Astrocyte of the hippocampus (primary cell): ENCODE measurements at places on chromosomes 7 and 10.
A peak's percentile ranks its signal among the peaks of the same experiment; 100 is the strongest.

DNA sequence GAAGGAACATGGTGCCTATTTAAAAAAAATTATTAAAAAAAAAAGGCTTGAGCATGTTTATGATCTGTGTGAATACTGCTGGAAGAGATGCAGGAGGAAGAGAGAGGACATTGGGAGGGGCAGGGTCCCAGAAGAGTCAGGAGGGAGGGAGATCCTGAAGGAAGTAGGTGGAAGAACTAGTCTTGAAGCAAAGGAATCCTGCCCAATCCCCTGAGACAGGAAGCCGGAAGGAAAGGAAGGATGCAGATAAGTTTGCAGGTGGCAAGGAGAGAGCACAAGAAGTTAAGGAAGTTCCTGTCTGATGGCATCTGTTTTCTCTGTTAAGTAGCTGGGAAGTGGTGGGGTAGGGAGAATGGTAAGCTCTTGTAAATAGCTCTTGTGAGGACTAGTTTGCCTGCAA is 318.5 kb downstream of the DOCK4 start:
- DNase-seq, result no peak

DNA sequence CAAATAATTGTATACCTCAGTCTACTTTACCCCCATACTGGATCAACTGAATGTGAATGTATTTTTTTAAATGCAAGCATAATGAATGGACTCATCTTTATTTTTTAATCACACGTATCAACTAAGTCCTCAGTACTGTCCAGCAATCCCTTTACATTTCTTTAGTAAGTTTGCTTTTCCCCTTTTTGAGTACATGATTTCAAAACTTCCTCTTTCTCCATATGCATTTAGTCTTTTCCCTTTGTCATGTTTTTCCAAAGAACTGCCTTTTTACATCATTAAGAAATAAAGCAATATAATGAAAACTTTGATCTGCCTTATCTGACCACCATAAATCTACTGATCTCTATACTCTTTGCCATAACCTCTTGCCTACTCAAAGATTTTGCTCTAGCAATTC is 182.5 kb upstream of the AKR1E2 start:
- DNase-seq, result no peak

DNA sequence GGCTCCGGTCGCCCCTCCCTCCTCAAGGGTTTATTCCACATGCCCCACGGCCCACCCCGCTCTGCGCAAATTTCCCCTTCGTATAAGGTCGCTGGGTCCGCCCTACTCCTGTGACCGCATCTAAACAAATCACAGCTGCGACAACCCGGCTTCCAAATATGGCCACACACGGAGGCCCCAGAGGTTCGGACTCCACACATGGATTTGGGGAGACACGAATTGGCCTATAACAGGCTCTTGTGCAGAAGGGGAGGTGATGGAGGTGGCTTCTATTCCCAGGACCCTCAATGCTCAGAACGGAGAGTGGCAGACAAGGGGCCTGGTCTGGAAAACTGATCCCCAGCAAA is 90.1 kb downstream of the FOXL3 start:
- no peak for DNase-seq

- DNase-seq, result no peak
Measured at GRCh38 chr10:100621360-100622205, 85.8 kb downstream of the HIF1AN start.

- DNase-seq, result no peak
Measured at GRCh38 chr7:128402356-128402755, 7.4 kb downstream of the IMPDH1 start.

GRCh38 chr7:131724776-131725345 is 168.4 kb upstream of the PODXL start:
- DNase-seq, result no peak

DNA sequence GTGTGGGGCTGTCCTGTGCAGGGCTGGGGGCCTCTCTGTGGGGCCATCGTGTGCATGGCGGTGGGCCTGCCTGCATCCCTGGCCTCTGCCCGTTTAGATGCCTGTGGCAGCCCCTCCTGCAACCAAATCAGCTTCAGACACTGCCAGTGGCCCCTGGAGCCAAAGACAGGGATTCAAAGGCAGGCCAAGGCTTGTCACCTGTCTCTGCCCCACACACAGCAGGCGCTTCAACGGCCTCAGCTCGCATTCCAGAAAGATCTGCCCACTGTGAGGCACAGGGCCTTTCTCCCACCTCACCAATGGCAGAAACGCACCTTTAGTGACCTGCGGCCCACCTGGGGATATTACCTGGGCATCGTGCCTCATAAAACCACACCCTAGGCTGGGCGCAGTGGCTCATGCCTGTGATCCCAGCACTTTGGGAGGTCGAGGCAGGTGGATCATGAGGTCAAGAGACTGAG is 46.0 kb downstream of the INSIG1 start:
- no peak for DNase-seq

- DNase-seq, result no peak
Measured at GRCh38 chr7:1364068-1364905, 95.0 kb downstream of the MICALL2 start.

- DNase-seq, result peak; percentile 83
Measured at GRCh38 chr10:25725917-25726716, 207.9 kb upstream of the MYO3A start.

DNA sequence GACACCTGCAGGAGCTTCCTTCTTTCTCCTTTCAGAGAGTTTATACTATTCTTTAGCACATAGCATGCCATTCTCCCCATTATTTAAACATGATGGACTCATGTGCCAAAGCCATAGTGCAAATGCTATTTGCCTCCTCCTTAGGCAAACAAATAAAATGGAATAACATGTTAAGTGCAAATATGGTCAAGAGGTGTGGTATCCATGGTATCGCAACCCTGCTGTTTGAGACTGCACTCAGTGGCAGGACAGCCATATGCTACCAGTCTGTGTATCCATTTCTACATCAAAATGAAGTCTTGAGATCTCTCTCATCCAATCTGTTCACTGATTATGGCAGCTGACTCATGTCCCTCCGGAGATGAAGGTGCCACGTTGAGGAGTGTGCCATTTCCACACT is 22.8 kb downstream of the HEPACAM2 start:
- DNase-seq, result no peak

GRCh38 chr10:60508831-60509230 is 119.2 kb upstream of the ANK3 start:
- peak; percentile 38 for DNase-seq

DNA sequence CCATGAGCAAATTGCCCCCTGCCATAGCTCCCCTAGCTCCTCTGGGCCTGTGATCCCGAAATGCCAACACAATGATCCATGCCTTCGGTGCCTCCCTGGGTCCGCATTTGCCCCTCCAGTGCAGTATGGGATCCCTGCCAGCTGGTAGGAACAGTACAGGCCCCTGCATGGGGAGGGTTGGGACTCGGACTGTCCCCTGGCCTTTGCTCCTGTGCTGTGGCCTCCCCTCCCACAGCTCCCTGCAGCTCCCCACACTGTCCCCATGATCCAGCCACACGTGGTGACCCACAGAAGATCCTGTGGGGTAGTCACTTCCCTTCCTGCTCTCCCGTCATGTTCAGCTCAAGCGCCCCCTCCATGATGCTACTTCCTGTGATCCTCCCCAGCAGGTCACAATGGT is 140.3 kb downstream of the MAPK8 start:
- no peak for DNase-seq

DNA sequence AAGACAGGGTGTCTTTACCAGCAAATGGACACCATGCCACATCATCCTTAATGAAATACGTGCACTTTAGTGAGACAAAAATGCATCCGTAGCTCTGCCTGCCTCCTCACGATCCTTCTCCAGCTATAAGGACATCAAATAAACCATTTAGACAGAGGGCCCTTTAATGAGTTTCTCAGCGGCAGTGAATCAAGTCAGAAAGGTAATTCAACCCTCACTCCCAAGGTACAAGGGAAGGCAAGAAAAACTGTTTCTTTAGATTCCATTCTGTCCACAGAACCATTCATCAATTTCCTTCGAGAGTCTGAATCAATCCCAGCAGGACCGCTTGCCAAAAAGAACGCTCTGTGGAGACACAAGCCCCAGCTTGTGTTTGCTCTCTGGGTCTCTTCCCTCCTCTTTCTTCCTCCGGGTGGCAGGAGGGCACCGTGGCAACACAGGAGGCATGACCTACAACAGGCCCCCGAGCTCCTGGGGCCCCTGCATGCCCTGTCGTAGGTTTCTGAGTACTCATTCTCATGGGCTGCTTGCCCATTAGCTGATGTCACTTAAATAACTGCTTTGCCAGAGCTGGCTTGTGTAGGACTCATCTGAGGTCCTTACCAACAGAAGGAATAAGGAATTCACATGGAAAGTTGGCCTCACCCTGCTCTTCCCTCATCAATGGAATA is 297.8 kb upstream of the PRKCQ start:
- DNase-seq, result peak; percentile 60

DNA sequence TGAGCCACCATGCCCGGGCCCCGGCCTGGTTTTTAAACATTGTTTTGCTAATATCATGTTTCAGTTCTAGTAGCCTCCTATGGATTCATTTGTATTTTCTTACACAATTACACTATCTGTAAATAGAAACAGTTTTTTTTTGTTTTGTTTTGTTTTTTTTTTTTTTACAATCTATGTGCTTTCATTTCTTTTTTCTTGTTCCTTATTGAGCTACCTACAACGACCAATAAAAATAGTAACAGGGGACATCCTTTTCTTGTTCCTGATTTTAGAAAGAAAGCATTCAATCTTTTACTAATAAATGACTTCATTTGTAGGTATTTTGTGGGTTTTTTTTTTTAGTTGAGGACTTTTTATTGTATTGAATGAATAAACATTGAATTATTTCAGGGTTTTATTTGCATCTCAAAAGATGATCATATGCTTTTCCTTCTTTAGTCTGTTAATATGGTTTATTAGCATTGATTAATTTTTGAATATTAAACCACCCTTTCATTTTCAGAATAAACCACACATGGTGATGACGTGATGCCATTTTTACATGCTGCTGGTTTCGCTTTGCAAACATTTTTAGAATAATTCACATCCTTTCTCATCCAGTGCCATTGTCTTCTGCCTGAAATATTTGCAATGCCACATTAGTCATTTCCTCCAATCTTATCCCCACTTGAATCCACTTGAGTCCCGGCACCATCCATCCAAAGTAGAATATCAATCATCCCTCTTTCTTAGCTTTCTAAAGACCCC is 18.1 kb upstream of the AKR1E2 start:
- DNase-seq, result peak; percentile 86

DNA sequence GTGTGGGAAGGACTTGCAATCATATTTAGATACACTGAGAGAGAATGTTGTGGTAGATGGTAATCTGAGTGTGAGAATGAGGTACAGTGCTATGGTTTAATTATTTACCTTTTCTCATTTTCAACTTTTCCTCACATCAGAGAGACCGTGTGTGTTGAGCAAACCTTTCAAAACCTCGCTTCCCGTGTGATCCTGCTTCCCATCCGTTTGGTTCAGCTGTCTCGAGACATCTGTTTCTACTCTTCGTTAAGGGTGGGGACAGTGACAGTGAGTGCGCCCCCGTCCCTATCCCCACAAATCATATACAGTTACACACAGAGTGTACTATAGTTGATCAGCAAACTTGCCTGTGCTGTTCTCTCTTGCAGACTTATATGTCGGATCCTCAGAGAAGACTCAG is 33.0 kb upstream of the NOBOX start:
- no peak for DNase-seq

GRCh38 chr7:130959743-130960207 is 225.8 kb upstream of the KLF14 start:
- peak; percentile 91 for DNase-seq

DNA sequence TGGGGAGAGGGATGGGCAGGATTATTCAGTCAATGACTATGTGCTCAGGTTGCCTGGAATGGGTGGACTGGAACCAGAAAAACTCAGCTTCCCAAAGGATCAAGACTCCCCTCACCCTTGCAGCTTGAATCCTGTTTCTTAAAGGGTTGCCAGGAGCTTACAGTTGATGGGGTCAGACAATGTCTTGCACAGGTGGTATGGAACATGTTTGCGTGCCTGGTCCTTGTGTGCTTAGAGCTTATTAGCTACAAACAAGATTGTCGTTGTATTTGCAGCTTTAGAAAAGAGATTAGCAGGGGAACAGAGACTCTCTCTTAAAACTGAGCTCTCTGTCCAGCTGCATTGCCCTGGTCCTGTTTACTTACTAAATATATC is 56.9 kb downstream of the PRR15 start:
- no peak for DNase-seq

GRCh38 chr7:15567652-15568051 is 5.8 kb upstream of the AGMO start:
- DNase-seq, result peak; percentile 9

DNA sequence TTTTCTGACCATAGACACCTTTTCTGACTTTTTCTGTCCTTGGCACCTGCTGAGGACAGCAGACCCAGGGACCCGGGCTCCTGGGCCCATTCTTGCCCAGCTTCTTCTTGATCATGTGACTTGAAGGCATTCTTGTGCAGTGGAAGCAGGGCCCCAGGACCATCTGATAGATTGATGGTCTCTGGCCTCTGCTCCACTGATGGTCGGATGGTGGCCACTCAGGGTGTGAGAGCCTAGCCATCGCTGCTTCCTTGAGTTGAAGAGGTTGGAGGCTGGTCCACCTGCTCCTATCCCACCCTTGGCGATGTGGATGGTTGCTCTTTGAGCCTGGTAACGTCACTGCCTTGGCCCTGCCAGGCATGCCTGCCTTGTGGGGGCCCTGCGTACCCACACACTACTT is 37.8 kb upstream of the ZNF716 start:
- DNase-seq, result no peak

DNA sequence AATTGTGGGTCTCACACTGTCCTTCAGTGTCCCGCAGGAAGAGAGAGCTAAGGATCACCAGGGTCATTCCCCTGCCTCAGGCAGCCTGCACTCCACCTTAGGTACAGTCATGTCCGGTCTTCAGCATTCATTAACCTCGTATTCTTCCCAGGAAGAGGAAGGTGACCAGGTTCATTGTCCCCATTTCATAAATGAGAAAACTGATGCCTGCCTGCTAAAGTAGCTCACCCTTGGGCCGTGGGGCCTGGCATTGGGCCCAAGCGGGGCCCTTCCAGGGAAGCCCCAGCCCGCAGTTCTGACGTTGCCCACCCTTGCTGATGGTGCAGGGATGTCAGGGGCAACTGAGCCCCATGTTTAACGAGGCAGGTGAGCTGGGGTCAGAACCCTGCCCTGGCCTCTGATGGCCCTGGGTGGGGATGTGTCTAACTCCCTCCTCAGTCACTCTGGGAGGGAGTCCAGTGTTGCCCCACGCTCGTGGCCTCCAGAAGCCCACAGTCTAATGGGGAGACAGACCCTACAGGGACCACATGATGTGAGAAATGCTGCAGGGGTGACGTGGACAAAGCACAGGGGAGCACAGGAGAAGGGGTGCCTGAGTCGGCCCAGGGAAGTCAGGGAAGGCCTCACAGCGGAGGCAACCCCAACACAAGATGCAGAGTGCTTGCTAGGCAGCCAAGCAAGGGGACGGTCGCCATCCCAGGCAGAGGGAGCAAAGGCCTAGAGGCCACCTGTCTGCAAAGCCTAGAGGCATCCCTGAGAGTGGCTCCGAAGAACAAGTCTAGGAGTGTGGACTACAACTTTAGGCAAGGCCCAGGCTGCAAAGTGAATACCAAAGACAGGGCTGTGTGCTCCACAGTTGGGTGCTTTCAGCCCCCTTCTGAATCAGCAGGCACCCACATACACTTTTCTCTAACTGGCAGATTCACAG is 25.1 kb downstream of the DDIT4 start:
- no peak for DNase-seq

- peak; percentile 7 for DNase-seq
Measured at GRCh38 chr7:74718336-74718735, 55.5 kb upstream of the NCF1 start.
